ENCODE measurements at places on chromosomes 5 and 9.
A peak's percentile ranks its signal among the peaks of the same experiment; 100 is the strongest.

GRCh38 chr5:176190886-176191755 is 47.1 kb upstream of the SIMC1 start:
- no peak for DNase-seq

GRCh38 chr5:38598296-38598993 is 42.0 kb upstream of the LIFR start:
- no peak for DNase-seq

DNA sequence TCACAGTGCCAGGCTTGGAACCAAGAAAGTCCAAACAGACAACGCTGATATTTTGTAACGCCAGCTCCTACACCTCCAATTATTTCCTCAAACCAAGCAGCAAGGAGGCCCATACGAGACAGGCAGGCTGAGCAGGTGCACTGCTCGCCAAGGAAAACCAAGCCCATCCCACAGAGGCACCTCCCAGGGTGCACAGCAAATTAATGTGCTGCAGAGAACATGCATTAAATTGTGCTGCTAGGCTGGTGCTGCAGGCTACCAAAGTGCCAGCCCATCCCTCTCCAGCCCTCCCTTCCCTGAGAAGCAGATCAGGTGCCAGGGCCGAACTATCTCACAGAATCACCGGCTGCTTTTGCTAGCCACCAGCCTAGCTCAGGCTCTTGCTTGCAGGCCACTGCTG is 137.8 kb downstream of the PAX5 start:
- no peak for DNase-seq

DNA sequence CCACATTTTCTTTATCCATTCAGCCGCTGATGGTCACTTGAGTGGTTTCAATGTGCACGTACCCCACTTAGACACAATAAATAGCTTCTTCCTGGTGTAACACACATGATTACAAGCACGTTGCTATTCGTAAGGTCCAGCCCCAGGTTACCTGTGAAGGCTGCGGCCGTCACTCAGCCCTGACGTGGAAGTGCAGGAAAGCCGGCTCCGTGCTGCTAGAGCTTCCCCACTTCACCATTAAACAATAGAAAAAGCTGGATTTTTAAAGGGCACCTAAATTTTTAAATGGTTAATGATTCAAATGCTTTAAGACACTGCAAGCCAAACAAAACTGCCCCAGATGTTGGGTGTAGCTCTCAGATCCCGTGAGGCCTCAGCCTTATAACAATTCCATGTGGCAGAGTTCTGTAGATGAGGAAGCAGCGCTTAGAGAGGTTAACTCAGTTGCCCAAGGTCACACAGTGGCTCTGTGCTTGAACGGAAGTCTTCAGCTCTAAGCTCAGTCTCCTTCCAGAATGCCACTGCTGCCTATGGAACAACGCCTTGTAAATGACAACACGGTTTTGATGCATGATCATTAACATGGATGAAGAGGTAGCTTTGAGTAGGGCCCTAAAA is 125.7 kb downstream of the COL23A1 start:
- no peak for DNase-seq

- DNase-seq: peak; percentile 76
Observed at GRCh38 chr5:132007399-132008162, 3.9 kb downstream of the ACSL6 start.

- no peak for DNase-seq
Observed at GRCh38 chr5:102955488-102955887, 164.4 kb downstream of the GIN1 start.

GRCh38 chr5:2110137-2110933 is 227.6 kb upstream of the IRX4 start:
- no peak for DNase-seq

DNA sequence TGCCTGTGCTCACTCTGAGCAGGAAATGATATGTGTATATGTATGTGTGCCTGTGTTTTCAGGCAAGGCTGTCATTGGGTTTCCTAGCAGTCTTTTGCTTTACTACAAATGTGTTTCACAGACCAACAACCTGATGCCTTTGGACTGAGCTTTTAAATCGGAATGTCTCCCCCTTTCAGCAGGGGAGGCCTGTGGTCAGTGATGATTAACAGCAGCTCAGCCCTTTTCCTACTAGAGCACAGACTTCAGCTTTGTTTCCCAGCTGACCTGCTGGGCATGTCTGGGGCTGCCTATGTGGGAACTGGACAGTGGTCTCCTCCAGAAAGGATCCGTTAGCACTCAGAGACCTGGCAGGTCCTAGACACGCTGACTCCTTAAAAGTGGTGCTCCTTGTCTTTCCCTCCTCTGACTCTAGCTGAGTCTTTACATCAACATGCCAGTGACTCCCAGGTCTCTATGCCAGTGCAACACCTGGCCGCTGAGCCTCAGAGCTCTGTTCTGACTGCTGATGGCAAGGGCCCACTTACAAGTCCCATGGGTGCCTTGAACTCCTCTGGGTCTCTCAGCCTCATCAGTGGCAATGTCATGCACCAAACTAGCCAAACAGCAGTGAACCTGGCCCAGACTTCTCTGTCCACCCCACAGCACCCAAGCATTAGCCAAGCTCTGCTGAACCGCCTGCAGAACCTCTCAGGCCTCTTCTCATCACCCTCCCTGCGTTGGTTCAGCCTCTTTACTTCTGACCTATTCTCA is 7.7 kb downstream of the MACROH2A1 start:
- no peak for DNase-seq

DNA sequence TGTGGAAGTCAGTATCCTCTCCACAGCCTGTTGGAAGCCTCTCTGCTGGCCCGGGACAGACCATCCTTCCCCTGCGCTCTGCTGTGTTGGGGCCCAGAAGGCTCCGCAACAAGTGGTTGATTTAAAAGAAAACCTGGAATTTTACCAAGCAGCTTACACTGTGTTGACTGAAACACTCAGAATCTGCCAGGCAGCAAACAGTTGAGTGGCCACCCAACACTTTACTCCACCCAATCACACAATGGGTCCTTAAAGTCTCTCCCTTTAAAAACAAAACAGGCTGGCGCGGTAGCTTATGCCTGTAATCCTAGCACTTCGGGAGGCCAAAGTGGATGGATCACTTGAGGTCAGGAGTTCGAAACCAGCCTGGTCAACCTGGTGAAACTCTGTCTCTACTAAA is 28.0 kb upstream of the DMRT3 start:
- DNase-seq: no peak

DNA sequence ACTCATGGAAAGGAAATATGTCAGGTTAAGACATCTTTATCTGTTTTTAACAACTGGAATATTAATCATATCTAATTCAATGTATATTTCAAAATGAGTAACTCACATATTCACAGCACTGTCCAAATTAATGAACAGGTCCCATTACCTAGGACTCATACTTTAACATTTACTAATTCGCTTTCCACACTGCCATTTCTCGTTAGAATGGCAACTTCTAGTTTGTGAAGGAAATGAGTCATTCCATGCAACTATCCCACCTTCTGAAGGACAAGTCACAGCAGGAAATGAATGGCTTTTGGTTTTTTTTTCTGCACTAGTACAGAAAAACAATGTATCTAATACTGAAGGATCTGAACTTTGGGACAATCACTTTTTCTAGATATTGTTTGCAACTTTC is 24.6 kb upstream of the IFNK start:
- DNase-seq: no peak

GRCh38 chr5:174348311-174348981 is 302.9 kb downstream of the NSG2 start:
- no peak for DNase-seq

GRCh38 chr5:138340008-138340407 is 1.9 kb downstream of the FAM53C start:
- no peak for DNase-seq

DNA sequence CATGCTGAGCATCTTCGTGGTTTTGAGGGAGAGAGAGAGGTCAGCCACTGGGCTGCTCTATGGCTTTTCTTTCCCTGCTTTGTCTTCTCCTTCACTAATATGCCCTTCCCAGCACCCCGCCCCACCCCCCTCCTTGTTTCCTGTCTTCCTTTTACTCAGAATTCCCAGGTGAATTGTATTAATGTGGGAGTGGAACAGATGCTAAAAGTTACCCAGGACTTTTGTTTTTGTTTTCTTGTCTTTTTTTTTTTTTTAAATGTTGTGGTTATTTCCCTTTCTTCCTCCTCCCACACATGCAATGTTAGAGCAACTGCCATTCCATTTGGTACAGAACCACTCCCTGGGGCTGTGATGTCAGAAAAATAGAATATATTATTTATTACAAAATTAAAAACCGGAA is 442.7 kb upstream of the CD180 start:
- DNase-seq: no peak

DNA sequence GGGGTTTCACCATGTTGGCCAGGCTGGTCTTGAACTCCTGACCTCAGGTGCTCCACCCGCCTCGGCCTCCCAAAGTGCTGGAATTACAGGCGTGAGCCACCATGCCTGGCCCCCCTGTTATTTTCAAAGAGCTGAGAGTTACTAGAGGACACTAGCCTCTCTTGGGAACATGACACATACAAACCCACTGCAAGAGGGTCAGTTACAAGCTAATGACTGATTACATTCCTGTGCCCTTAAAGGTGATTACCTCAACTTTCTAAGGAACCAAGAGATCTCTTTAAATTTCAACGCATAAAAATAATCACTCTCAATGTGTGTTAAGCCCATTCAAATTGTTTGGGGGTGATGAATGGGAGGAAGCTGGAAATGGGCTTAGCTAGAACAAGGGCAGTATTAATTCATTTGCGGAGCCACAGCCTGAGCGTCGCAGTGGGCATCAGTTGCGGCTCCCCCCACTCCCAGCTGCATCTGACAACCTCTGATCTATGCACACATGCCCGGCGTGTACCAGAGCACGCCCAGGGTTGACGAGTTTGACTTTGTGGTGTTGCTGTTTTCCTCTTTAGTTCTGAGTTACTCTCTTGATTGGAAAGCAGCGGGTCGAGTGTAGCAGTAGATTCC is 146.9 kb downstream of the GOLPH3 start:
- no peak for DNase-seq

DNA sequence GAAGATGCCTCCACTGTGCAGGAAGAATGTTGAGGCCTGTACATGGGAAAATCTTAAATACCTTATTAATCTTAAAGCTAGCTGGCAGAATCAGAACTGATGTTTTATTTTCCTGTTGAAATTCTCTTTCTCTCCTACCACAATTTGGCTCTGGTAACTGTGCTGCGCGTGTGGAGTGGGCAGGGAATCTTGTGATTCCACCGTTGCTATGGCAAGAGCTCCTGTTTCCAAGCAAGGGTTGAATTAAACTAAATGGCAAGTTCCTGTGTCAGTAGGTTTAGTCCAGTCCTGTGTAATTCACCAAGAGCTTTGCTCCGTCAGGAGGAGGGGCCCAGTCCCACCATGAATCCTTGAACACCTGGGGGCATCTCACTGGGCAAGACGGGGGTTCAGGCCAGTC is 36.4 kb downstream of the NXNL2 start:
- DNase-seq: no peak

GRCh38 chr5:140286424-140286823 is 16.5 kb downstream of the PFDN1 start:
- DNase-seq: no peak

GRCh38 chr9:97046228-97046627 is 7.3 kb upstream of the CTSV start:
- no peak for DNase-seq

DNA sequence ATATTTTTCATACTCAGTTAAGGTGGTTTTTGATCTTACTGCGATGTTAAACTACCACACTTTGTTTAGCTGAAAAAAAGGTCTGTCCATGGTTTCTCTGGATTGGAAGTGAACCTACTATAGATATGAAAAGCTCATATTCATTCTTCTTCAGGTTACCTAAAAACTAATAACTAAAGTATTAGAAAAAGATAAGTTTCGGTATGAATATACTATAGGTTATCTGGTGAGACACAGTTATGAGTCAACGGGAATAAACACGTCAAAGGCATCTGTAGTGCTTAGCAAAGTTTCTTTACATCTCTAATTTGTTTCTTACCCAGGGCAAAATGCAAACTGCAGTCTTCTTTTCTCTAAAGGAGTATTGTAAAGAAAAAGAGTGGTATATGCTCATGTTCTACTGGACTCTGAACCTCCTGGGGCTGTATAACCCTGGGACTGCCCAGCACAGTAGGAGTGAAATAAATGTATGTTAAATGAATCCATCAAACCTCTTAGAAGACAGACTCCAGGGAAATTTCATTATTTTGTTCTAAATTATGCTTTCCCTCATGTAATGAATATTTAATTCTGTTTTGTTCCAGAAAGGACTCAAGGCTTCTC is 521.9 kb downstream of the PDE4D start:
- no peak for DNase-seq

DNA sequence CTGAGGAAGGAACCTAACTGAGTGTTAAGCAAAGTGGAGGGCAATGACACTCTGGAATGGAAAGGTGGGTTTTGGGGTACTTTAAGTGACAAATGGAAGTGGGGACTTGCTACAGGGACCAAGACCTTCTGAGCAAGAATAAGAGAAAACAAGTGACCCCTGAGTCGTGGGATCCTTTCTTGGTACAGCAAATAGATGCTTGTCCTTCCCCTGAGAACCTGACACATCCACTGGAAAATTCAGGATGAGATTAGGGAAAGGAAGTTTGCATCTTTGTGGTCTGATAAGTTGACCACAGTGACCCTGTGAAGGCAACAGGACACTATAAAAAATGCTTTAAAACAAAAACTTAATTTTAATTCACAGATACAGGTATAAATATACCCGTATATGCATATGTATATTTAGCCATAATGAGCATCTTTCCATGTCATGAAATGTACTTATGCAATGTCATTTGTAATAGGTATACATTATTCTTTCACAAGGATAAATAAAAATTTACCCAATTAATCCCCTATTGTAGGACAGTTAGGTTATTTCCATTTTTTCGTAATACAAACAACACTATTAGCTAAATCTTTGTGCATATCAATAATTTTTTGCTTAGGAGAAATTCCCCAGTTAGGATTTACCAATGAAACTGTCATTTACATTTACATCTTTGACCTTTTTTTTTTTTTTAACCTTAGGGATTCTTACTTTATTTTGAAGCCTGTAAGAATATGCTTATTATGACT is 2.0 kb upstream of the IRF1 start:
- DNase-seq: no peak

DNA sequence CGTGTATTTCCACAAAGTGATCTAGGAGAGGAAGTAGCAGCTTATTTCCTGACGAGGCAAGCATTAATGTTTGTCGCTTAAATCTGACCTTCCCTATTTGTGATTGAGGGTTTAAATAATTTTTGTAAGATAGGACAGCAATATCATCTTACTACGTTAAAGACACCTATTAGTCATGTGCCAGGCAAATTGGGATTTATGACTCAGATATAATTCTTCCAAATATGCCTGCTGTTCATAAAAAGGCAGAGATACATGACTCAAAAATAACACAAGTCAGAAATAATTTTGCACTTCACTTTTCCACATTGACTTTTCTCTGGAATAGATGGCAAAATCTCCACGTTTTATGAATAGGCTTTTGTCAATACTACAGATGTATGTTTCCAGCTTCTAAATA is 43.0 kb upstream of the CDH12 start:
- no peak for DNase-seq

GRCh38 chr5:172556971-172557461 is 84.0 kb upstream of the NEURL1B start:
- no peak for DNase-seq

- peak; percentile 78 for DNase-seq
Observed at GRCh38 chr9:70419556-70420440, 5.3 kb upstream of the KLF9 start.

- DNase-seq: peak; percentile 3
Observed at GRCh38 chr9:113963017-113963620, 87.0 kb downstream of the ZNF618 start.
